Motor neuron (in vitro differentiated cells): ENCODE measurements at places on chromosomes 3 and 15. TPM values are rescaled to one million over a fixed set of nuclear protein-coding genes. Genes with fewer than 3 reads are reported as not detected.
A peak's percentile ranks its signal among the peaks of the same experiment; 100 is the strongest.

DNA sequence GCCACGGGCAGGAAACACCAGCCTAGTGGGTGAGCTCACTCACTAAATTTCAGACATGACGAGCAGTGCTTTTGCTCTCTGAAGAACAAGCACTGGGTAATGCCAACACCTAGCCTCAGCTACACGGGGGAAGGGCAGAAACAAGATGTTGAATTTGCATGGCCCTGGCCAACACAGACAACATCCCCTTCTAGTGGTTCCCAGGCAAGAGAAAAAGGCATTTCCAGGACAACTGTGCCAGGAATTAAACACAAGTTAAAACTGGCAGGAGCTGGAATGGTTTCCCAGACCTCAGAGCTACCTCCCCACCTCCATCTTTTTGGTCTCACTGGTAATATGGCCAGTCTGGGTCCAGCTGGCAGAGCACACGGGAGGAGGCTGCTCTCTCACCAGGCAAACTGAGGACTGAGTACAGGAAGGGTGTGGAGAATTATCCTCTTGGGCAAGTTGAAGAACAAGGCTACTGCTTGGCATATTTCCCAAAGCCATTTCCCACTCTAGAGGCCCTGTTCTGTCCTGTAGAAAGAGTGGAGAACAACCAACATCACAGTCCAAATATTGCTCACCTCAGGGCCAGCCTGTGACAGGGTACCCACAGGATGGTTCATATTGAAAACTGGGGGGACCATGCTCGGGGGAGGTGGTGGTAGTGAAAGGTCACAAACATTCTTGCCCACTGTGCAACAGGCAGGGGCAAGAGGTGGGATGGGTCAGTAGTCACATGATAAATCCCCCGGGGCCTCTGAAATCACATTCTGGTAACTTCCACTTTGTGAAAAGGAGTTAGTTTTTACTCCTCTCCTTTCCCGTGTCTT, 26.5 kb downstream of the TSPAN3 start:
- ATAC-seq: no peak

DNA sequence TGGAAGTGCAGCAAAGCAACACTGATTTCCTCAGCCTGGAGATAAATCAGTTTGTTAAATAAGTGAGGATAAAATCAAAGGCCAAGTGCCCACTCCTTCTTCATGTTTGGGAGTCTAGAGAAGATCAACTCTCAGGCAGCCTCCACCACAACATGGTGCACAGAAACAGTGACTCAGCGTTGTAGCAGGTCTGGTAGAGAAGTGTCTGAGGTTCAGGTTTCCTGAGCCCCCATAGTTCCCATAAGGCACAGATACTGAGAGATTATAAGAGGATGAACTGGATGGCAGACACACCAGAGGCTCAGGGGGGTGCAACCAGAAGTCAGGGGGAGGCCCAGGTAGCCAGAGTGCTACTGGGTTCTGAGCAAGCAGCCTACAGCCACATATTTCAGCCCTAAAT, 166.7 kb downstream of the FRMD5 start:
- ATAC-seq: no peak

DNA sequence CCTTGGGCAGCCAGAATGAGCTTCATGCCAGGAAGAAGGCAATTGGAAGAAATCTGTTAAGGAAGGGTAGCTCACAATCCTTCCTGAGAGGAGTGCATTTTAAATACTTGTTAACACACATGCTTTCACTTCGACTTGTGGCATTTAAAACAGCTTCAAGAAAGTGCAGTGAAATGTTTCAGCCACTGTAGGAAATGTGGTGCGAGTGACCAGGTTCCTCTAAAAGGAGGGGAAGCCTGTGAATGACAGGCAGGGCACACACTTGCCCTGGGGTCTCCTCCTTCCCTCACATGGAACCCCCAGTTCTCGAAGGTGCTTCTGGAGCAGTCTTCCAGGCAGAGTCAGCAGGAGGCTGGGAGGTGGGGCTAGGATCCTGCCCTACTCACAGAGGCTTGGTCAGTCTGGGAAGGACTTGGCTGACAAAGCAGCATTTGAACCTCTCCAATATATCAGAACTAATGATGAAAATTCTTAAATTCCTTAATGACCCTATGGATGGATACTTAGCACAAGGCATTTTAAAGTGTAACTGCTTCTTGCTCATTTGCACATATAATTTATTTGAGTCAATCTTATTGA, 358.6 kb downstream of the CHST2 start:
- peak; percentile 32 for ATAC-seq

GRCh38 chr3:154098376-154098775, 22.8 kb upstream of the ARHGEF26 start:
- ATAC-seq: no peak

DNA sequence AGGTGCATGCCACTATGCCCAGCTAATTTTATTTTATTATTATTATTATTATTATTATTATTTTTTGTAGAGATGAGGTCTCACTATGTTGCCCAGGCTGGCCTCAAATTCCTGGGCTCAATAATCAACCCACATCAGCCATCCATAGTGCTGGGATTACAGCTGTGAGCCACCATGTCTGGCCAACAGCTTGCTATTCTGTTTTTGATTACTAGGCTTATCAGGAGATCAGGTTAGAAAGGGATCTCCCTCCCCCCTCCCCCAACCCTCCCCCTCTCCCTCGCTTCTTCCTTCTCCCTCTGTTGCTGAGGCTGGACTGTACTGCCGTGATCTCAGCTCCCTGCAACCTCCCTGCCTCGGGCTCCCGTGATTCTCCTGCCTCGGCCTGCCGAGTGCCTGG, 8.6 kb downstream of the CLN6 start:
- ATAC-seq: no peak

- ATAC-seq: no peak
Observed at GRCh38 chr3:127685708-127686511, 13.2 kb downstream of the ABTB1 start.

DNA sequence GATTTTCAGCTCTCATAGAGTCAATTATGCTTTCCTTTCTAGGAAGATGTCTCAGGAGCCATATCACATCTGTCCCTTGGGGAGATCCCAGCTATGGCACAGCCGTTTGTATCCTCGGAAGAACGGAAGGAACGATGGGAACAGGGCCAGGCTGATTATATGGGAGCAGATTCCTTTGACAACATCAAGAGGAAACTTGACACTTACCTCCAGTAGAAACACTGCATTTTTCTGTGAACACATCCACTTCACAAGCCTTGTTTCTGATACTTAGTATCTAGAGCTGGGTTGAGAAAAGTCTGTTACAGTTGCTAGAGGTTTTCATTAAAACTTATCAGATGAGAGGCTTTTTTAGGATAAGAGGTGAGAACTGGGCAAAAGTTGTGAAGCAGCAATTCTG, 35.4 kb downstream of the GYG1 start:
- no peak for ATAC-seq

GRCh38 chr3:72555714-72556113, 292.5 kb downstream of the SHQ1 start:
- ATAC-seq: no peak

DNA sequence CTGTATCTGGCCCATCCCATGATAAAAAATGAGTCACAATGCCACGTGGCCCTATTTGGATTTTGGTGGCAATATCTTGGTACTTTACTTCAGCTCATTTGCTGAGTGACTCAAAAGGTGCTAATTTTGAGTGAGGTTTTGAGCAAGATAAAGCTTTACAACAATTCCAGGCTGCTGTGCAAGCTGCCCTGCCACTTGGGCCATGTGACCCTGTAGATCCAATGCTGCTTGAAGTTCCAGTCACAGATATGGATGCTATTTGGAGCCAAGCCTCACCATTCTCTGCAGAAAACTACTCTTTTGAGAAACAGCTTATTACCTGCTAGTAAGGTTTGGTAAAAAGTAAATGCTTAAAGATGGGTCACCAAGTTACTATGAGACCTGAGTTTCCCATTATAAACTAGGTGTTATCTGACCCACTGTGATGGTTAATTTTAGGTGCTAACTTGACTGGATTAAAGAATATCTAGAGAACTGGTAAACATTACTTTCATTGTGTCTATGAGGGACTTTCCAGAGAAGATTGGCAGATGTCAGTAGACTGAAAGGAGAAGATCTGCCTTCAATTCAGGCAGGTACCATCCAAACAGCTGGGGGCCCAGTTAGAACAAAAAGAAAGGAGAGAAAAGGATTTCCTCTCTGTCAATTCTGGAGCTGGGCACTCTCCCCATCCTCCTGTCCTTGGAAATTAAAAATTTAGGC, 1083.9 kb downstream of the DIPK2A start:
- ATAC-seq: no peak

The LPP gene
- 21.5 and 30.4 TPM in 2 replicates for total RNA-seq

- peak; percentile 40 for ATAC-seq
Observed at GRCh38 chr3:124352149-124352539, 360.2 kb upstream of the ROPN1 start.

DNA sequence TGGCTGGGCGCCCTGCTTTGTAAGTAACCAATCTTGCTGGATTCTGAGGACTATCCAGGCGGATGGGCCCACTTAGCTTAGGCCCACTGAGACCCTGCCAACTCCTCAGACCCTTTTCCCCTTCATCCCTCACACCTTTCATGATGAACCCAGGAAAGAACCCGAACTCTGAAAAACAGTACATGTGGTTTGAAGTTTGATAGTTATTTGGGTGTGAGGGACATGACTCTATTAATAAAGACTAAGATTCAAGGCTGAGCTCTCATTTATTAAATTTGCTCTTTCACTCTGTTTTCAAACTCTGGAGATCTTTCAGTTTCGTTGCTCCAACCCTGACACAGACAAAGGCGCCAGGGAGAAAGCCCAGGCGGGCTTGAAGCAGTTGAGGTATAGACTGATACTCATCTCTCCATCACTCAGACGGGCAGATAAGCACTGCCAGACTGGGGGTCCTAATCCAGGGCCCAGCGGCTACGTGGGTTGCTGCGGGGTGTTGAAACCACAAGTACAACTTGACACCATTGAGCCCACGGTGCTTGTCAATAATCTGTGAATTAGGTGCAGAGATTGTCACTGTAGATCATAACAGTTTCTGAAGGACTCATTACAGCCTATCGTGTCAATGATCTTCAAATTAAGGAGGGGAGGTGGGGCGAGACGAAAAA, 7.2 kb upstream of the SOX2 start:
- ATAC-seq: no peak
